T-helper 17 cell (primary cell): ENCODE measurements at places on chromosomes 7 and 10.

- DNase-seq: no peak
Measured at GRCh38 chr10:98795467-98795866, 348.7 kb upstream of the HPS1 start.

DNA sequence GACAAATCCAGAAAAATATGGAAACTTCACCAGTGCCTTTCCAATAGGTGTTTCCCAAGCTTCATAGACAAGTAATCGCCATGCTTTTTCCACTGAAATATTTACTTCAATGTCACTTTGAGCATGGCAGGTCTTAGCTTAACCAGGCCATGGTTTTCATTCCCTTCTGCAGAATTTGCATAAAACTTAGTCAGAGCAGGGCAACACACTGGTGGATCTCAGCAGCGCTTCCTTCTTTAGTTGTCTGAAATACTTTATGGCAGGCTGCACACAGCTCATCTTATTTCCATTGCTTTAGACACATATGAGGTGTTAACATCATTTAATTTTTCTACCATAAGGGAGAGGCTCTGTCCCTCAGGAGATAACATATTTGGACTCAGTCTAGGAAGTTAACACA, 102.9 kb upstream of the AHR start:
- DNase-seq: no peak

- no peak for DNase-seq
Measured at GRCh38 chr7:32020551-32021159, 49.6 kb downstream of the PDE1C start.

DNA sequence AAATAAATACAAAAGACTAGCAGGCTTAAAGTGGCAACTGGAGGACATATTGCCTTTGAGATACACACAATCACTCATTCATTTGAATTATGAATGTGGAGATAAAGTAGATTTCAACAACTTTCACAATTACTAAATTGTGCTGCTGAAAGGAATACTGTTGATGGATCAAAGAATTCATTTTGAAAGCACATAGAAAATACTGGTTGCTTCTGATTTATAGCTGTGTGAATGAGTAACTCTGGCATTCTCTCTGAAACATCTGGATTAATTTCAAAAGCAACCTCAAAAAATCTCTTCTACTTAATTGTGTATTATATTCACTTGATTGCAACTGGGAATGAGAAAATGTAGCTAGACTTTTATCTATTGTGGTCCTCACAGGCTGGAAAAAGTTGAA, 397.6 kb downstream of the THSD7A start:
- no peak for DNase-seq

DNA sequence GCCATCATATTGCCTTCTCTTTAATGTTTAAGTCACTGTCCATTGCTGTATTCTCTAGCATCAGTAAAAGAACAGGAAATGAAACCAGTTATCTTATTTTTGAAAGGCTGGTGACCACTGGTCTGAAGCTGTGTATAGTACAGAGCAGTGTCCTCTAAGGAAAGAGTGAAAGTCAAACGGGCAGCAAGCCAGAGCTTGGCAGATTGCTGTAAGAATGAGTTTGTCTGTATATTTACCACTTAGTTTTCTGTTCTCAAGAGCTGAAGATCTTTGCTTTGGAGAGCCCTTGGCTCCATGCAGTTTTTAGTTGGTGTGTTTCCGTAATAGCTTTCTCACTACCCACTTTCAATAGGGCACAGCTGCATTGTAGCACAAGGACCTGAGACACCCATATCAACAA, 31.9 kb downstream of the PCBD1 start:
- DNase-seq: no peak

- DNase-seq: no peak
Measured at GRCh38 chr10:3110782-3111620, 43.7 kb downstream of the PFKP start.

DNA sequence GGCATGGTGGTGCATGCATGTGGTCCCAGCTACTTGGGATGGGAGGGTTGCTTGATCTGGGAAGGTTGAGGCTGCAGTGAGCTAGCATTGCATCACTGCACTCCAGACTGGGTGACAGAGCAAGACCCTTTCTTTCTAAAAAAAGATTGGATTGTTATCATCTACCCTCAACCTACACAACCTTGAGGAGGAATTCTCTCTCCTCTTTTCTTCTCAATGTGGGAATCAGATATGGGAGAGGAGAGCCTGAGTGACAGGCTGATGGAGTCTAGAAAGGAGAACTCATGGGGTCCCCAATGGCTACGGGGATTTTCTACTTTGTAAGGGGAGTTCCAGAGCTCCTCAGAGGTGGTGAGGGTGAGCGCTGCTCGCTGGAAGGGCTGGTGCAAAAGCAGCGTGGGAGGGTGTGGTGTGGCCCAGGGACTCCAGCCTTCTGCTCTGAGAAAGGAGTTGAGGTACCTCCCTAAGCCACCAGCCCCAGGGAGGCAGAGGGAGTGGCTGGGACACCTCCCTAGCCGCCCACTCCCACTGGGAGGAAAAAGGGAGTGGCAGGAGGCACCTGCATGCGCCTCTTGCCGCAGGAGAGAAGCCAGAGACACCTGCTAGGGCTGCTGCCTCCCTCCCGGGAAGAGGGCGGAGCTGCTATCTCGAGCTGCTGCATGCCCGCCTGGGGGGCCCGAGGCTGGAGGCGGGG, 48.4 kb downstream of the GATA3 start:
- no peak for DNase-seq

GRCh38 chr7:2982831-2983230, 60.8 kb downstream of the CARD11 start:
- peak; percentile 19 for DNase-seq

DNA sequence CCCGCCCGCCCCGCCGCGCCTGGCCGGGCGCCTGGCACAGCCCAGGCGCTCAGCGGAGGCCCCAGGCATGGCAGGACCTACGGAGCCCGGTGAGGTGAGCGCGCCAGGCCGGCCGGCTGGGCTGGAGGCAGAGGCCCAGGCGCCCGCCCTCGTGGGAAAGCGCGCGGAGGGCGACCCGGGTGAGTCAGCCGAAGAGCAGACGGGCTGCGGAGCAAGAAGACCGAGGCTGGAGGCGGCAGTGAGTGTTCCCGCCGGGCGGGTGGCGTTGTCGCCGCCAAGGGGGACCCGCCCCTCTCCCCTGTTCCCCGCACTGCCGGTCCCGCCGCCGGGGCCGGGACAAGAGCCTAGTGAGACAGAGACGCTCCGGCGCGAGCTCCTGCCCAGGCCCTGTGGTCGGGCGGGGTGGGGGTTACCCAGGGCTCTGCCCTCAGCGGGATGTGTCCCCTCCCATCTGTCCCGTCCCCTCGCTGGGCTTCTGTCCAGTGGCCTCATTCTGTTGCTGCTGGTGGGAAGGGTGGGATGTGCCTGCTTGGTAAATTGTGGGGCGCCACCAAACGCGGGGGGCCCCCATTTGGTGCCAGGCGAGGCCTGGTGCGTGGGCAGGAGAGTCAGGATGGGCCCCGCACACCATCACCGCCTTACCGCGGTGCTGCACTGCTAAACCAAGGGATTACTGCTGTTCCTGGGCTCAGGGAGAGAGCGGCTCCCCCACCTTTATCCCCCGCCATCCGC, 17.0 kb upstream of the NODAL start:
- DNase-seq: no peak

DNA sequence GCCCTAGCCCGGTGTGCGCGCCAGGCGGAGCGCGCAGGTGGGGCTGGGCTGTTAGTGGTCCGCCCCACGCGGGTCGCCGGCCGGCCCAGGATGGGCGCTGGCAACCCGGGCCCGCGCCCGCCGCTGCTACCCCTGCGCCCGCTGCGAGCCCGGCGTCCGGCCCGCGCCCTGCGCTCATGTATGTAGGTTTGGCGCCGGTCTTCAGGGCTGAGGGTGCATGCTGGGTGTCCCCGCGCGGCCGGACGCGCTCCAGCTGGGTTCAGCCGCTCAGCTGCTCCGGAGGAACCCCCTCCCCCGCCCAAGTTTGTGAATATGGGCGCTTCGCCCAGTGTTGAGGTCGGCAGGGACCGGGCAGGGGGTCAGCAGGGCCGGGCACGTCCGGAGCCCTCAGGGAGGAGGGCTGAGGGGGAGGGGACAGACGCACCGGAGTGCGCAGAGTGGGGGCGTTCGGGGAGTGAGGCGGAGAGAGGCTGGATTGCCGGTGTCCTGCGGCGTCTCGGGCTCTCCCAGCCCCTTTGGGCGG, 559 bp downstream of the VWC2 start:
- no peak for DNase-seq

DNA sequence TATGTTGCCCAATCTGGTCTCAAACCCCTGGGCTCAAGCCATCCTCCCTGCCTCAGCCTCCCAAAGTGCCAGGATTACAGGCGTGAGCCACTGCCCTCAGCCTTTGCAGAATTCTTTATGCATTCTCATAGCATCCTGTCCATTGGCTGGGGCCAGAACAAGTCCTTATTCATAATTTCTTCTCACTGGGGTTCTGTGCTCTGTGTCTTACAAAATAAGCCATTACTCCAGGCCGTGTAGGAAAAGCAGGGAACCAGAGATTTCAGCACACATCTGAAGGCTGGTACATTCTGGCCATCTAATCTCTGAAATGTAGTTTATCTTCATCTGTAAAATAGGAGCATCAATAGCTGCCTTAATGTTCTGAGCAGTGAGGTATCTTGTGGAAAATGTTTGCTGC, 10.3 kb upstream of the OCM start:
- DNase-seq: no peak

DNA sequence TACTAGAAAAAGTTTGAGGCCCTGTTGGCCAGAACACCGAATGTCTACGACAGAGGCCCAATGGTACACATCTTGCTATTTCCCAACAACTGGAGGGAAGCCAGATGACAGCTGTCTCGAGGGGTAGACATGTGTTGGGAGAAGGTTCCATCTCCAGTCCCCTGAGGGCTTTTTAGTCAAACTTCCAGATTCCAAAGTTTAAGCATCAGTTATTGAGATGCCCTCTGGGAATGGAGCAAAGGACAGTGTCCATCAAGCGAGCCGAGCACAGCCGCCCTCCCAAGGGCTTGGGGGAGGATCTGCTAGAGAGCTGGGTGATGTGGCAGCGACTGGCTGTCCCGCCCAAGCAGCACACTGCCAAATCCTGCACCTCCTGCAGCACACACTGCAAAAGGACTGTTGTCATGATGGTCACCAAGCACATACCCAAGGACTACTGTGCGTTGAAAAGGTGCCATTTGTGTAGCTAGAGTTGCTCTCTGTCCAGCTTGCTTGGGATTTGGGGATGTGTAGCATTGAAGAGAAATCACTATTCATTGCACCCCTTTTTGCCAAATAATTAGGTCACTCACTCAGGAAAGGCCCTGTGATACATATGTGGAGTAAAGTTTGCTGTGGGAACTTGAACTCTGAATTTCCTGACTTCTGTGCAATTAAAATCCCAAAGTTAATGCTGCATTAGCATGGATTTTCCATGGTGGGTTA, 164.6 kb downstream of the TRIL start:
- no peak for DNase-seq

DNA sequence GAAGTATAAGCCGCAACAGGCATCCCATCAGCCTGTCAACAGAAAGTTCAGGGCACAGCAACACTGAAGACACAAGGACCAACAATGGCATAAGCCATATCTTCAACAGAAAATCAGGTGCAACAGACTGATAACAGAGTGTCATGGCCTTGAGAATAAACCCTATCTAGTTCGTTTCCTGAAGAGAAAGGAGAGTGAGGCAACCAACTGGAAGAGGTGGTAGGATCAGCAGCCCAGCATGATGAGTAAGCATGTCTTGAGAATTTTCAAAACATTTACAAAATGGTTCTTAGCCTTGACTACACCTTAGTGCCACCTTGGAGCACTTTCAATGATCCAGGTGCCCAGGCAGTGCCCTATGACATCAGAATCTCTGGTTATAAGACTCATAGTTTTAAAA, 290.2 kb upstream of the SEMA3C start:
- no peak for DNase-seq

- DNase-seq: no peak
Measured at GRCh38 chr7:37052705-37053104, 328.4 kb upstream of the AOAH start.

DNA sequence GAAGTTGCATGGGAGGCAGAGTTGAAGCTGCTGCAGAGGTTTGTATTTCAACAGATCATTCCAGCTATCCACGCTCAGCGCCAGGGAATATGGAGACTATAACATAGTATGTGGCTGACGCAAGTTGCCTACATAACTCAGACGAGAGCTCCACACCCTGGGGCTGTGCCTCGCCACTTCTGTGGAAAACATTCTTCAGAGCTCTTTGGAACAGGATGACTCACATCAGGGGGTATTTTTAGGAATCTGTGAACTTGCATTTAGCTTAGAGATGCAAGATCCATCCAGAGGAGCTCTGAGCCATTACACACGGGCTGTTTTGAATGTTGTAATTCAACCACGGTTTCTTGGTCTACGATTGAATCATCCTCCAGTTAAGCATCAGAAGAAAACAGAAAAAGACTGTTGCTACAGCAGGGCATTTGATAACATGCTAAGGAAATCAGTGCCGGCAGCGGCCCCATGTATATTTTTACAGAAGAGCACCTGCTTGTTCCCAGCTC, 481.5 kb upstream of the AKR1E2 start:
- no peak for DNase-seq

DNA sequence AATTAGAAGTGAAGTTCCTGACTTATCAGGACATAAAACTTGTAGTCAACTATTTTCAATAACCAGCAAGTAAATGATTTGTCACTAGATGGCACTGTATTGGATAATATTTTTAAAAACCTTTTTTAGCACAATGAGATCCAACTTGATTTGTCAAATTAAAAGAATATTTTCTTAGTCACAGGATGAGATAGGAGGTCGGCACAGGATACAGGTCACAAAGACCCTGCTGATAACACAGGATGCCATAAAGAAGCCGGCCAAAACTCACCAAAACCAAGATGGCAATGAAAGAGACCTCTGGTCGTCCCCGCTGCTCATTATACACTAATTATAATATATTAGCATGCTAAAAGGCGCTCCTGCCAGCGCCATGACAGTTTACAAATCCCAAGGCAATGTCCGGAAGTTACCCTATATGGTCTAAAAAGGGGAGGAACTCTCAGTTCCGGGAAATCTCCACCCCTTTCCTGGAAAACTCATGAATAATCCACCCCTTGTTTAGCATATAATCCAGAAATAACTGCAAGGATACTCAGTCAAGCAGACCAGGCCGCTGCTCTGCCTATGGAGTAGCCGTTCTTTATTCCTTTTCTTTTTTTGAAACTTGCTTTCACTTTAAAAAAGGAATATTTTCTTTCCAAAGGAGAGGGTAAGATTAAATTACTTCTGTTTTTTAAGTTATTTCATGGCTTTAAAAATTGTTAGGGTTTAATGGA, 255.7 kb upstream of the MKLN1 start:
- DNase-seq: no peak

GRCh38 chr10:72328045-72328828, 26.5 kb downstream of the DNAJB12 start:
- DNase-seq: no peak

DNA sequence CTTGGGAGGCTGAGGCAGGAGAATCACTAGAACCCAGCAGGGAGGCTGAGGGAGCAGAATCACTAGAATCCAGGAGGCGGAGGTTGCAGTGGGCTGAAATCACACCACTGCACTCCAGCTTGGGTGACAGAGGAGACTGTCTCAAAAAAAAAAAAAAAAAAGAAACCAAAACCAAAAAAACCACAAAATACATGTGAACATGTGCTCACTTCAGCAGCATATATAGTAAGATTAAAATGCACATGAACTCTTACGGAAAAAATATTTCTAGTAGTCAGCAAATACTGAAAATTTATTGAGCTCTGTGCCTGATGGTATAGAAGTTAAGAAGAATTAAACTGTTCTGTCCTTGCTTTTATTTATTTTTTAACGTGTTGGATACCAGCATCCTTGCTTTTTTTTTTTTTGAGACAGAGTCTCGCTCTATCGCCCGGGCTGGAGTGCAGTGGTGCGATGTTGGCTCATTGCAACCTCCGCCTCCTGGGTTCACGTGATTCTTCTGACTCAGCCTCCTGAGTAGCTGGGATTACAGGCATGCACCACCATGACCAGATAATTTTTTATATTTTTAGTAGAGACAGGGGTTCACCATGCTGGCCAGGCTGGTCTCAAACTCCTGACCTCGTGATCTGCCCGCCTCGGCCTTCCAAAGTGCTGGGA, 9.6 kb upstream of the ZNF487 start:
- DNase-seq: no peak
